Activated T-helper 1 cell treated with anti-CD3 and anti-CD28 coated beads, Interleukin-12 subunit alpha, Interleukin-12 subunit beta, Interleukin-2, Interleukin-4 antibody, amounts not matched to agents 30 ng/mL and 10 ng/mL and 1 ng/mL, durations not matched to agents 14 hours and 24 hours and 36 hours (primary cell): ENCODE measurements at places on chromosomes 4 and X. TPM values are rescaled to one million over a fixed set of nuclear protein-coding genes. Genes with fewer than 3 reads are reported as not detected.

DNA sequence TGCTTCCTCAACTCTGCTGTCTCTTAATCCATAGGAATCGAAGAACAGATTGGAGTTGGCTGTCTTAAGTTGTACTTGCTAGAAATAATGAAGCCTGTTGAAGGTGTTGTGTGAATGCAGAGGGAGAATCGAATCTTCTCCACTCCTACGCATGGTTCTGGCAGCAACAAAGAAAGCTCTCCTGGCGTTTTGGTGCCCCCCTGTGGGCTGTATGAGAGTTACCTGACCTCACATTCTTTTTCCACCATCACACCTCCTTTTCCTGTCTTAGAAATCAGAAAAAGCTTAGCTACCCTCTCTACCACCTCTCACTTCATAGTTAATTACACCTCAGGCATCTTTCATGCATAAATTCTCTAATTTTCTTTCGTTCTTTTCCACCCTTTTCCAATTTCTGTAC is 16.3 kb downstream of the KLF8 start:
- peak; percentile 29 for DNase-seq

The CXCL11 gene
- not detected in 2 replicates for total RNA-seq

- no peak for DNase-seq
Observed at GRCh38 chr4:171812665-171813525, at the start of gene GALNTL6. Gene GALNTL6 (plus strand): TSS chr4:171813404.

- DNase-seq: no peak
Observed at GRCh38 chr4:110208419-110208818, 10.0 kb upstream of the ELOVL6 start.

The RXFP1 gene
- total RNA-seq: not detected in 2 replicates

GRCh38 chrX:27968352-27968751 is 12.9 kb downstream of the DCAF8L1 start:
- no peak for DNase-seq

The ADGRG4 gene
- total RNA-seq: not detected in 2 replicates

DNA sequence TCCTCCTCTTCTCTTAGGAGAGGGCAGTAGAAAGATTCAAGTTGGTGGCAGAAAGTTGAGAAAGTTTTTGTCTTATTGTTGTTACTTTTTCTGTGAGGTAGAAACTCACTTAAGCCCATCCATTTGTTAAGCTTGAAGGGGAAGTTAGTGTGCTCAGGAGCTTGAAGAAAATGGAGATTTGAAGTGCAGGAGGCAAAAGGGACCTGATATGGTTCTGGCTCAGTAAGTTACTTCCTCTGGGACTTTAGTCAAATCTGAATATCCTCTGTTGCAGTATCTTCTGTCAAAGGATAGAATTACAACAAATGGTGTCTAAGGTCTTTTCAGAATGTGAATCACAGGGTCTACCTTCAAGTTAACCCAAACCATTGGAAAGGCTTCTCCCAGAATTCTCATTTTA is 46.2 kb downstream of the CXCL13 start:
- DNase-seq: no peak

The P2RY8 gene
- total RNA-seq: 20.4 and 21.8 TPM in 2 replicates

GRCh38 chr4:154743683-154744340 is at the start of gene LRAT:
Gene LRAT (plus strand): TSS chr4:154744000. CDS start chr4:154744327, 327 bp downstream.
- peak; percentile 45 for DNase-seq

The PCDH7 gene
- not detected in 2 replicates for total RNA-seq

DNA sequence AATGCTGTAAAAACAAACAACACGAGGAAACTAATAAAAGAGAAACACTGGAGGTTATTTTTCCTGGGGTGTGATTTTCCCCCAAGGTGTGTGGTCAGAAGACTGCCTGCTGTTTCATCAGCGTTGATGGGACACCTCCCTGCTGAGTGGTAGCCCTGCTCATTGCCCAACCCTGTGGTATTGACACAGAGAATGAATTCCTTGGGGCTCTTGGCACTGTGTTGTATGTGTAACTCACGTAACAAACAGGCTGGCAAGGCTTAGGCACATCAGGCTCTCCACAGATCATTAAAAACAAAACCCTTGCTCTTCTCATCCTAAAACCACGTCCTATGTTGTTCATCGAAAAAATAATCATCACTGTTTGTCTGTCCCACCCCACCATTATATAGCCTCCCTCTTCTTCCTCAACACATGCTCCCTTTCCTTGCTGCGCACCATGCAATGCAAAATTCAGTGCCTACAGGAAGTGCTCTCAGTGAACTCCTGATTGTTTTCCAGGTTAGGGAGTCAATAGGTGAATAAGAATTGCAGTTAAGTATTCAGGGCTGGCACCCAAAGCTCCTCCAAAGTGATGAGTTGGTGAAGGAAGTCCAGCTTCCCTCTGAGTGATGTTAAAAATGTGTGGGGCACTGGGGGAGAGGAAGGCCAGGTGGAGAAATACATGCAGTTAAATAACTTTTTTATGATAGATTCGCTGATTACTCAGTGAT is 11.4 kb upstream of the PUDP start:
- DNase-seq: no peak

- DNase-seq: no peak
Observed at GRCh38 chr4:115906428-115906827, 793.0 kb upstream of the NDST4 start.

The ITGB1BP2 gene
- 4.9 and 7.0 TPM in 2 replicates for total RNA-seq

GRCh38 chr4:40199179-40199670 is 2.4 kb downstream of the RHOH start:
- no peak for DNase-seq

The ITIH6 gene
- not detected in 2 replicates for total RNA-seq

The GPR34 gene
- total RNA-seq: 0.66 and 1.2 TPM in 2 replicates

DNA sequence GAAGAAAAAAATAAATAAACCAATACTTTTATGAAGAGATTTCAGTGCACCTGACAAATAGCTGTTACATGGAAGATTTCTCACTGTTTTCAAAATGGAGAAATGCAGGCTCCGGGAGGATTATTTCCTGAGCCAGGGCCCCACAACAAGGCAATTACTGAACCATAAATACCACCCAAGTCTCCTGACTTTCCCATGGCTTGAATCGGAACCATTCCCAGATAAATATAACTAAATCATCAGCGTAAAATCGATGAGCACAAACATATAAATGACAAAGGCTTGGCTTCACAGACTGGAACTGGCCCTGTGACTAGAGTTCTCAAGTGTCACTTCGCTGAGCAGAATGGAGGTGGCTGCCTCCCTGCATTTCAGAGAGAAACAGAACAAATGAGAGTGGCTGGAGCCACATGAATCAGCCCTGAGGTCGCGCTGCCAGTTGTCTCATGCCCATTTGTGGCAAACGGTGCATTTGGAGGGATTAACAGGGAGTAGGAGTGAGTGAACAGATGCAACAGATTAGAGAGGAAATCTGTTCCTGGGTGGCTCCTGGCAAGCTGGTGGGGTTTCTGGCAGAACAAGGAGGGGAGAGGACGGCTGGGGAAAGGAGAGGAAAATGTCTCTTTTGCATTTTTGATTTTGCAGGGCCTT is 57.3 kb upstream of the STIM2 start:
- no peak for DNase-seq

DNA sequence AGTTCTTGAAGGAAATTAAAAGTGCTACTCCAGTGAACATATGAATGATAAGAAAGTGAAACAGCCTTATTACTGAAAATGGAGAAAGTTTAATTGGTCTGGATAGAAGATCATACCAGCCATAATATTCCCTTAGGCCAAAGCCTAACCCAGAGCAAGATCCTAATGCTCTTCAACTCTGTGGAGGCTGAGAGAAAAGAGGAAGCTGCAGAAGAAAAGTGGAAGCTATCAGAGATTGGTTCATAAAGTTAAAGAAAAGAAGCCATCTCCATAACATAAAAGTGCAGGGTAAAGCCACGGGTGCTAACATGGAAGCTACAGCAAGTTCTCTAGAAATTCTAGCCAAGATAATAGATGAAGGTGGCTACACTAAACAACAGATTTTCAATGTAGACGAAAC is 85.5 kb upstream of the ATOH1 start:
- no peak for DNase-seq

The SLC25A43 gene
- 9.8 and 12.6 TPM in 2 replicates for total RNA-seq

DNA sequence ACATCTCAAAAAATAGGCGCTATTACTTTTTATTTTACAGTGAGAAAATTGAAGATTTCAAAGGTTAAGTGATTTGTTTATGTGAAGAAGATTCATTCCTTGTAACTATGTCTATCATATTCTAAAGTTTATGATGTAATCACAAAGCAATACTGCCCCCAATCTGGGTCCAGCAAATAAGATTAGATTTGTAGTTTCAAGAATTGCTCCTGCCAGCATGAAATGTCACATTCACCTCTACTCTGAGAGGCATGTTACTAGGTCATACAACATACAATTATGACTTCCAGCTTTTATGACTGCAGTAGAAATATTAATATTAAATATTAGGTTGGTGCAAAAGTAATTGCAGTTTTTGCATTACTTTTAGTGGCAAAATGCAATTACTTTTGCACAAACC is 976.2 kb downstream of the FSTL5 start:
- no peak for DNase-seq

DNA sequence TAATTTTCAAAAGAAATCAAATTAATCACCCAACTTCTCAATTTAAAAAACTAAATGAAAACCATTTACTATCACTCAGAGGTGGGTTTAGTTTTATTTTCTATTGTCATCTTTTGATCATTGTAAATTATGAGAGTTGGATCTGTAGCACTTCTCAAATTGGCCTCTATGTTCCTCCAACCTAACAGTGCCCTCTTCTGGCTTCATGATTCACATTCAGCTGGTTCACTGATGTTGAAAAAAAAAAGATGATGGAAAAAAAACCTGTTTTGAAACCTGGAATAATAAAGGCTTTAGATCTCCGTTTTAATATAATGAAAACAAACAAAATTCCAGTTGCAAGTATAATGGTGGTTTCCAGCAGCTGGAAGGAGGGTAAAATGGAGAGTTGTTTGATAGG is 2.4 kb upstream of the NBDY start:
- peak; percentile 10 for DNase-seq

DNA sequence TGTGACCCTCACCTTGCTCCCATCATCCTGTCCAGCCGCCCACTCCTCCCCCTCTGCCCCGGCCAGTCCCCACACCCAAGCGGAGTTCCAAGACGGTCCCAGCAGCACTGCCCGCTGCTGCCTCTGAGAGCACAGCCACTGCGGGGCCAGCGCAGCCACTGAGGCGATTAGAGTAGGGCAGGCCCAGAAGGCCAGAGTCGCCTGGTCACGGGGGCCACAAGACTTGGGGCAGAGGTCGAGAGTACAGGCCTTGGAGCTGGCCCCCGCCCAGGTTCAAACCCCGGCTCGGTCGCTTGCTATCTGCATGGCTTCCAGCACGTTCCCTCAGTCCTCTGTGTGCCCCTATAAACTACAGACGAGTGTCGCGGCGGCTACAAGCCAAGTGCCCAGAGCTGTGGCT is 53.2 kb upstream of the ADRA2C start:
- DNase-seq: no peak
